ENCODE measurements at places on chromosomes 3 and 15.

DNA sequence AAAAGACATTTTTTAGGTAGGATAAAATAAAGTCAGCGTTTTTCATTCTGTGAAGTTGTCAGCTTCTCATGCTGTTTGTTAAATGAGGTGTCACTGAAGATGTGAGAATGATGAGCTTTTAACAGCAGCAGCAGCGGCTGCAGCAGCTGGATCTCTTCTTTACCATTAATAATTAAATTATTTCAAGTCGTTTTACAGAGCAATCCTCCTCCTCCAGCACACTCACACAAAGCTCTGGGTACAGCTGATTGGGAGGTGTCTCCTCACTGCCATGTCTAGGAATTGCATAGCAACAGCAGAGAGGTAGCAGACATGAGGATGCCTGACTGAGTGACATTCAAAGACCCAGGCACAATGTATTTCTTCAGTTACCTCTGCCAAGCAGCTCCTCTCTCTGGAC lies 46.7 kb upstream of the PLAAT1 start:
- DNase-seq, result no peak

DNA sequence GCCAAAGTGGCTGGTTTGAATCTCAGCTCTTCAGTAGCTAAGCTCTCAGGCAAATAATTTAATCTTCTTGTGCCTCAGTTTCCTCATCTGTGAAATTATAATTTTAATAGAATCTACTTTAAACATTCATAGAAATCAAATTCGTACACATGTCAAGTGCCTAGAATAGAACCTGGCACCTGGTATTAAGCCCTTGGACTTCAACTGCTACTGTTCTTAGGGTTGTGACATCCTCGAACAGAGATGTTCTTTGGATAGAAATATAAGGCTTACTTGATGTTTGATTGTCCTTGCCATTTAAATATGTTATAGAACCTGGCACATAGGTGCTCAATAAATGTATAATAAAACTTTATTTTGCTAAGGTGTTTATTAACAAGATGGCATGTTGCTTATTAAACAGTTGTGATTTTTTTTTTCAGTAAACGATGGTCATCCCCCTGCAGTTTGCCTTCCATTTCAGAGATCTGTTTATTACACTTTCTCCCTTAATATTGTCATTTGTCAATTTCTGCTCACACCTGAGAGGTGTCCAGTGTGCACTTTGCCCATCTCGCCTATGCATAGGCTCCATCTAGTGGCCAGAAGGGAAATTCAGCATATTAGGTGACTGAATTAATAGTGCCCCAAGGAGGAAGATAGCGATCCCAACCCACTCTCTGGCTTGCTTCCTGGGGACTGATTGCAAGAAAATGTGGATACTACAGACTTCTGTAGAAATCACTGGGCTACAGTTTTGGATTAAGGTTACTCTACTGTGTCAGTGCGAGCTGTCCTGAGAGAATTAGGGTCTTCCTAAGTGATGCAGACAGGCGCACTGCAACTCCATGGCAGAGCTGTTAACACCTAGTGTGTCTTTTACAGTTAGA lies 10.7 kb downstream of the IGF1R start:
- no peak for DNase-seq

DNA sequence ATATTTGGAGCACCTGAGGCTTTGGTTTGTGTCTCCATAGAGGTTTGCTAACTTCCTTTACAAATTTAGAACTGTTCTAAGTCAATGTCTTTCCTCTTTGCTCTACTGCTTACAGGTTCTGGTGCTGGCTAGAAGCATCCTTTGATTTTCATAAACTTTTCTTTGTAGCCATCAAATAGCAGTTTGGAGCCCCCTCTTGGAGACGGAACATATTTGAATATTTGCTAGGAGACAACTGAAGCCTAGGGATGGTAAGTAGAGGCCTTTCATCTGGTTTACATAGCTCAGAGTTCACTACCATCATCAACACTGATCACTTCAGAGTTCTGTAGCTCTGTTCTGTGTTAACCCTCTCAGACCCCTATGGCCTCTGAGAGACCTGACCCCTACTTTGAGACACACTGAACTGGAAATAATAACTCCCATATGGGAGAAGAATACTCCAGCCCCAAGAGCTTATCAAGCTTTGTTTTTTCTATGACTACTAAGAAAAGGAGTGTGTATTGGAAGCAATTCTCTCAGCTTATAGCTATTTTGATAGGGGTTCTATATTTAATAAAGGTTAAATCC lies 420.4 kb downstream of the EPHA3 start:
- DNase-seq, result no peak

DNA sequence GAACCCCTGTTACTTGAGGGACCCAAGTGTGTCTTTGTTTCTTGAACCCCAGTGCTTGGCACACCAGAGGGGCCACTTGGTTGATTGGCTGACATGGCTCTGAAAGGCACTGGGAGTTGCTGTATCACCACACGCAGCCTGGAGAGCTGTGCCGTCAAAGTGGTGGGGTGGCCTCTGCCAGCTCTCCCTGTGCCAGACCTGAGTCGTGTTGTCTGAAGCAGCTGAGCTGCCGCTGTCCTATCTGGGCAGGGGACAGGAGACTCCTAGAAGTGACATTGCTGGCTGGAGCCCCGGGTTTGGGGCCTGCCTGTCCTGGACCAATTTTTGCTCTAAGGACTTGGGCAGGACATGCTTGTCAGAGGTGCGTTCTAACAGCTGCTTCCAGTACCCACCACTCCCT lies 5.5 kb upstream of the SNX22 start:
- DNase-seq, result no peak

GRCh38 chr15:57503051-57503702 lies 88.5 kb upstream of the MYZAP start:
- no peak for DNase-seq

GRCh38 chr3:172263781-172264486 lies 184.3 kb downstream of the GHSR start:
- no peak for DNase-seq

DNA sequence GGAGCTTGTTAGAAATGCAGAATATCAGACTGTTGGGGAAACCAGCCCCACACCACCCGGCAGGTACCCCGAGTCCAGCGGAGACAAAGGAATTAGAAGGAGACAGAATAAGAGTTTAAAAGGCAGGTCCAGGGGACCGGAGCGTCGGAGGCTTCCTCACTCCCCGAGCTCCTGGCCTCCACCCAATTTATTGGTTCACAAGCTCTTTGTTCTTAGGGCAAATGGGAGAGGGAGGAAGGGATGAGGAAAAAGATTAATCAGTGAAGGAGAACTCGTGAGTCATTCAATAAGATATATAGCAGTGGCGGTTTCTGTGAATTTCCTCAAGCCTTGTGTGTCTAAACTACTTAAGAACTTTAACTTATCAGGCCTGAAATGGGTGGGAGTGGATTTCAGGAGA lies 32.1 kb upstream of the WDR72 start:
- DNase-seq, result no peak

- no peak for DNase-seq
These were observed 32.9 kb upstream of the TMEM115 start for GRCh38 chr3:50392101-50392715.

GRCh38 chr15:62740141-62741004 lies 302.2 kb upstream of the TPM1 start:
- DNase-seq, result no peak

- DNase-seq, result no peak
These were observed 60.9 kb downstream of the MSL2 start for GRCh38 chr3:136135039-136135802.

Measured in amniotic stem cell (primary cell).